ENCODE measurements at places on chromosomes 5 and 9.

- no peak for DNase-seq
These were observed 60.5 kb upstream of the C9orf72 start for GRCh38 chr9:27633764-27634163.

GRCh38 chr9:133437753-133438531 lies 15.8 kb downstream of the ADAMTS13 start:
- DNase-seq, result no peak

DNA sequence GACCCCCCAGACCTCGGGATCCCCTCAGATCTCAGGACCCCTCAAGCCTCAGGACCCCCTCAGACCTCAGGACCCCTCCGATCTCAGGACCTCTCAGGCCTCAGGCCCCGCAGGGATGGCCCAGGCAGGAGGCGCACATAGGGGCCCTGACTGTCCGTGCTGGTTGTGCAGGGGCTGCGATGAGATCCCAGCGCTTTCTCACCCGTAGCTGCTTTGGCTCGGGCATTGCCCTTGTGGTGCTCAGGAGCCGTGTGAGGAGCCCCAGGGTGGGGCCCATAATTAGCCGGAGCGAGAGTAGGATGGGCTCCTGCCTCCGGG lies 680 bp upstream of the LPCAT1 start:
- DNase-seq, result peak; percentile 8

DNA sequence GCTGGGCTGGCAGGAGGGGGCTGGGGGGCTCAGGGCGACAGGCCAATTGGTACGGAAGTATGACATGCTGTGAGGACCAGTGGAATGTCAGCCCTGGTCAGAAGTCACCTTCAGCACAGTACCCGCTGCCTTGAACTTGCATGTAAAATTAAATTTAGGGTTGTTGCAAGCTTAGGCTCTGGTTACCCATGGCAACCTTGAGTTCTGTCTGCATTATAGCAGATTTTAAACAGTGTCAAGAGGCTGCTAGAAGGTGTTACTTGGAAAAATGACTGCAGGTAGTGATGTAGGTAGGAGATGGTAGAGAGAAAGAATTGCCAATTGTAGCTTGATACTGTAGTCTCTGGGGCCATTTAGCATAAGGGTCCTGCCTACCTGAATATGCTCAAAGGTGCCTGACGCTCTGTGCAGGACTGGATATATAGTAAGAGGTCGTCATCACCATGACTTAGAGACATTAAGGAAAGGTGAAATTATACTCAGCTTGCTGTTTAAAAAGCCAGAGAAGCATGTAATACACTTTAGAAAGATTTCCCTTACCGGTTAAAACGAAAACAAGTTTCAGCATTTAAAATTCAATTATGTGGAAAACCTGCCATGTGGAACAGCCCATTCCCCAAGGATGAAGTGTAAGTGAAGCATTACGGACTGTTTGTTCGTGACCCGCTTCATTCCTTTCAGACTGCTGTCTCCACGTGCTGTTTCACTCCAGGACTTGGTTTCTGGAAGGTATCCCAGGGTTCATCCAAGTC lies 169.0 kb downstream of the PDZD2 start:
- DNase-seq, result no peak

- DNase-seq, result no peak
These were observed 186.1 kb downstream of the SMC2 start for GRCh38 chr9:104280178-104280560.

DNA sequence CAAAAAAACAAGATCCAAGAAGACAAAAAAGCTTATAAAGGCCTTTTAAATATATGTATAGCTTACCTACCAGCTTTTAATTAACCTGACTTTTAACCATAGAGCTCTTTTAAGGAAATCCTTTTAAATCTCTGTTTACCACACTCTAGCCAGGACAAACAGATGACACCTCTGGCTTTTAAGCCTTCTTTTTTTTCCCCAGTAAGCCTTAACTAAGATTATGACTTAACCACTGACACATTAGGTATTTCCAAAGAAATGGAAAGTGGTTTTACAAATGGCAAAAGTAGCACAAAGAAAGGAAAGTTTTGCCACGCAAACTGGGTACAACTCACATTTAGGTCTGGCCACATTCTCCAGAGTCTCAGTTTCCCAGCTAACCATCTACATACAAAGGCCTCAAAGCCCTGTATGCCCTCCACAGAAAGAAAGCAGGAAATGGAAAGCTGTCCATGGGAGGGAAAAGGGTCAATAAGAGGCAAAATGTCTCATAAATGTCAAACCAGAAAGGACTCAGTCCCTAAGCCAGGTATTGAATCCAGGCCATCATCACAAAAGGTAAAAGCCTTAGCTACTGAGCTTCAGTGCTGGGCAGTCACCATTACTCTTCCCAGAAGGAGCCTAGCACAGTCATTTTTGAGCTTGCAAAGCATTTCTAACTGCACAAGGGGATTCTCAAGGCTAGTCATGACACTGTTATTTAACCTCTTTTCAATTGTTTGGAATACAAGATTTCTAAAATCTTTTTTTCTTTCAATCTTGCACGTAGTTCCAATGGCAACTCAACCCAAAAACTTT lies 19.7 kb downstream of the TMEM161B start:
- no peak for DNase-seq

DNA sequence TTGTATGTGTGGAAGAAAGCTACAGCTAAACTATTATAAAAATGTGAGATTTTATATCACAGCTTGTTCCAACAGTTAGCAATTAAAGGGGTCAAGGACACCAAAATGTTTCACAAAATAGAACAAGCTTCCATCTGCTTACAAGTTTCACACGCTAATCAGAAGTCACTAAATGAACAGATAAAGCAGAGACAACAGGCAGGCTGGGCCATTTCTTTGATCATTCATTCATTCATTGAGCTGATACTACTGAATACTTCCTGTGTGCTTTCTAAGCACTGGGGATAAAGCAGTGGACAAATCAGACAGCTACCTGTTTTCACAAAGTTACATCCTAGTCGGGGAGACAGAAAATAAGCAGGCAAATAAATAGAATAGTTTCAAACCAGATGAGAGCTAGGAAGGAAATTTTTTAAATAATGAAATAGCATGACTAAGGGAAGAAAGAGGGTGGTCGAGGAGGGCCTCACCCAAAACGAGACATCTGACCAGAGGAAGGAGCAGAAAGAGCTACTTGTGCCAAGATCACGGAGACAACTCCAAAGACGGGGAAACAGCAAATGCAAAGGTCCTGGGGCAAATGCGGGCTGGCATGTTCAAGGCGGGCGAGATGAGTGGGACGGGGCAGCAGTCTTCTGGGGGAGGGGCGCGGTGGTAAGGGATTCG lies 1.2 kb downstream of the MAPK9 start:
- no peak for DNase-seq

DNA sequence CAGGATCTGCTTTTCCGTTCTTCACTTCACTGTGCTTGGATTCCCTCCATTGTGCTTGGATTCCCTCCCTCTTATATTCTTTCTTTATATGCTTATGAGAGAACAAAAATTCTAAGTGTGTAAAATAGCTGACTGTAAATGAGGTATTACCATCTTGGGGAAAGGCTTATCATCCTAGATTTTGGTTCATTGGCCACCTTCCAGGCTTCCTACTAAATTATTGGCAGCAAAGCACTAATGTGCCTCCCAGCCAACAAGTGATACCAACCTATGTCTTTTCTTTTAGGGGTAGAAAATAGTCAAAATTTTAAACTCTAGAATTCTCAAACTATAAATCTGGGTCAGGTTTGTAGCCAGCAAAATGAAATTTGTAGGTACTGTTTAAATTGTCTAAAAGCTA lies 52.7 kb downstream of the NDUFAF2 start:
- no peak for DNase-seq

- no peak for DNase-seq
These were observed 1.8 kb downstream of the PAIP2 start for GRCh38 chr5:139343476-139343875.

DNA sequence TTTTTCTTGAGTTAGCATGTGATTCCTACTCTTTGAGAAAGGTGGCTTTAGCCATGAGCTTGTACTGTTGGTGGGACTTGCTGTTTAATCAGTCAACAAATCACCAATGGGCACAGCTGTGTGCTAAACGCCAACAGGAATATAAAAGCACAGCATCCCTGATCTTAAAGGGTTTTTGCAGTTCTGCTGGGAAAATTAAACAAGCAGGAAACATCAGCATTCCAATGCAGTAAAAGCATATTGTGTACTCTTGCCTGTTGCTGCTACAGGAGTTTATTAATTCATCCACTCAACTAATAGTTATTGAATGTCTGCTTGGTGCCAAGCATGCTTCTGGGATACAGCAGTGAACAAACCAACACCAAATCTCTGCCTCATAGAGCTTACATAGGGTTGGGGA lies 27.4 kb upstream of the F2RL1 start:
- DNase-seq, result no peak

GRCh38 chr5:111731638-111732037 lies 25.4 kb downstream of the NREP start:
- DNase-seq, result peak; percentile 84

DNA sequence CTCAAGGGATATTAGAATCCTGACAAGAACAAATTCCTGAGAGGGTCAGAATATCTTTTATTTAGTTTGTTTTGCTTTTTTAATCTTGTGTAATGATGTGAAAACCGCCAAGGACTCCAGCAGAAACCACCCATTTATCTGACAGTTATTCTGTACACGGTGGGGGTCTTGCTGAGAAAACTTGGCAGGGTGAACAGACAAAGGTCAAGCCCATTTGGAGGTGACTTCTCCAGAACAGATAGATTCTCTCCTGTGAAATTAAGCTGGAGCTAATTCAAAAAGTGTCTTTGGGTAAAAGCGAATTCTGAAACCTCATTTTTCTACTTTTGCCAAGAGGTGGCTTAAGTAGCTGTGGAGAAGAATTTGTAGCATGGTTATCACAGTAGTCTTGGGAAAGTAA lies 484.4 kb downstream of the SPOCK1 start:
- no peak for DNase-seq

DNA sequence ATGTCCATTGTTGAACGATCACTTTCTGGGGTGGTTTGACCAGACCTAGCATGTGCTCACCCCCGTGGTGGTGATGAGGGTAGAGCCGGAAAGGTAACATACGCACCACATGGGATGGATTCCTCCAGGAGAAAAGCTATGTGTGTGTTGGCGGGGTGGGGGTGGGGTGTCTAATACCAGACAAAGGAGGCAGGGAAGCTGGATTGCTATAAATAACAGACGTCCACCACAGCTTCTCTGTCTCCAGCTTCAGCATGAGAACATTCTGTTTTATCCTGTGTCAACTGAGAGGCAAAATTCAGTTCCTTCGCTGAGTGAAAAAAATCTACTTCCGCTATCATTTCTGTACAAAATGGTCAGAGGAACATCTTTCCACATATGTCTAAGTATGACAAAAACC lies 151.0 kb downstream of the PCSK1 start:
- DNase-seq, result no peak

All from posterior cingulate gyrus (tissue), 11 donors.